ENCODE measurements at places on chromosomes 2 and 18. TPM values are rescaled to one million over a fixed set of nuclear protein-coding genes. Genes with fewer than 3 reads are reported as not detected.

GRCh38 chr18:13492314-13492713 lies 234.0 kb downstream of the FAM210A start:
- no peak for DNase-seq

DNA sequence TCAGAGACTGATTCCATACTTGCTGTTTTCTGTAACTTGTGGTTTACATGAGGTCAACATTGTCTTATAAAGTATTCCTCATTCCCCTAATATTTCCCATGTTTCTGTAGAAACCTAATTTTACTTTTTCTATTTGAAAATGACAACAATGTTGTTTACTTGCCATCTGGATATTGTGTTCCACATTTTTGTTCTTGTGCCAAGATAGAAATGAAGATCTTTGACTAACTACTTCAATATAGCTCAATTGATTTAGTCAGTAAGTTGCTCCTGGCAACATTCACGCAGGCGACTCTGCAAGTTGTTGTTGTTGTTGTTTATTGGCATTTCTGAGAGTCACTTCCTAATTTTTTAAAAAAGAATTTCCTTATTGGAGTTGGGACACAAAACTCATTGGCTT lies 69.5 kb downstream of the CAVIN2 start:
- no peak for DNase-seq

DNA sequence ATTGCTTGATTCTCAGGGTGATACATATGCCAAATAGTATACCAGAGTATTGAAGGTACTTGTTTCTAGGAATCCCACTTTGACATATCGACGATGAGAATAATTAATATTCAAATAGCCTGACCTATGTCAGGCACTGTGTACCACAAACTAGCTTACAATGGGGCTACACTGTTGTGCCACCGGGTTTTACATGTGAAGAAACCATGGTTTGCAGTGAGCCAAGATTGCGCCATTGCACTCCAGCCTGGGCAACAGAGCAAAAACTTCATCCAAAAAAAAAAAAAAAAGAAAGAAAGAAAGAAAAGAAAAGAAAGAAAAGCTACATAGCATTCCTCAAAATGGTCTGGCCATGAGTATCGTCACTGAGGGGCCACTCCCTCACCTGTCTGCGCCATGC lies 25.5 kb downstream of the GYPC start:
- DNase-seq, result no peak

DNA sequence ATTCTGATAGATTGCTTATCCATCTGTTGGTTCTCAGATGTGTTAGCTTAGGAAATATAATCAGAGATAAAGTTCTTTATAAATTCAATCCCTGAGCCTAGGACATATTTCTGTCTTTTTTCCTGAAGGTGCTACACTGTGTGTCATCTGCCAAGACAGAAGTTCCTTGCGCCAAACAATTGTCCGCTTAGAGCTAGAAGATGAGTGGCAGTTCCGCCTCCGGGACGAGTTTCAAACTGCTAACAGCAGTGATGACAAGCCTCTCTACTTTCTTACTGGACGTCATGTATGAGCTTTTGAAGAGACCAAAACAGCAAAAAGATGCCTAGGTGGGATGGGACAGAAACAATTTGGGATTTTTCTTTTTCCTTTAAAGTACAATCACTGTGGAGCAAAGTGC lies 78.0 kb downstream of the ESCO1 start:
- DNase-seq, result no peak

GRCh38 chr2:182018218-182018617 lies 32.6 kb downstream of the PPP1R1C start:
- no peak for DNase-seq

DNA sequence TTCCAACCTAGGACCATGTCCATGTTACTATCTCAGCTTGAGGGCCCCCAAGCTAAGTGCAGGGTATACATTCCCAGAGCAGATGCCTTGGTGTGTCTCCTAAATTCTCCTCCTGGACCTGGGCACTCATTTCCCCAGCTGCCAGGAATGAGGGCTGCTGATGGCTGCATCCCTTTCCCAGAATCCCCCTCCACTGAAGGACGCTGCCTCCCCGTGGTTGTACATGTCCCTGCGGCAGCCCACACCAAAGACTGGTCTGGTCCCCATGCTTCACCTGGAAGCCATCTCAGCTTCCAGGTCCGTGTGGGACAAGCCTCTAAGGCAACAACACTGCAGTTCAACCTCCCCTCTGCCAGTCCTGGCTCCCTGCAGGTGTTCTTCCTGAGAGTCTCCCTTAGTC lies 14.6 kb downstream of the TMEM163 start:
- DNase-seq, result no peak

GRCh38 chr18:31490387-31490786 lies 7.6 kb upstream of the DSG2 start:
- no peak for DNase-seq

Gene RGPD4
- total RNA-seq, result 0.30 TPM

Gene RAX
- not detected for total RNA-seq

Gene FSHR
- total RNA-seq, result not detected

Gene ZC3H6
- total RNA-seq, result 13.7 TPM

Gene TTR
- not detected for total RNA-seq

Gene CAPN14
- total RNA-seq, result 0.08 TPM

Gene SERPINB4
- total RNA-seq, result not detected

All from CD8-positive, alpha-beta T cell (primary cell).